ENCODE measurements at places on chromosomes 5 and 9.

DNA sequence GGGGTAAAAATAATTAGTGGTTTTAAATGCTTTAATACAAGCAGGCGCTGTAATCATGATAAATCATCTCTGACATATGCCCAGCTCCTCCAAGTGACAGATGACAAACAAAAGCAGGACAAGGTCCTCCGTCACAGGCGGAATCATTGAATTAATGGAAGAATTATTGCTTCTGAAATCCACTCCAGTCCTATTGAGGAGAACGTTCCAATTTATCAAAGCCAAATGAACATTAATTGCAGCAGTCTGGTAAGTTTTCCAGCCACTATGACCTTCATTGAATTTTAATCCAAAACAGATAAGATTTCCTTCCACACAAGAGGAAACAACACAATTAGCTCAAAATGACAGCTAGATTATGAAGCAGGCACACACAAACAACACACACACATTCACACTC, 136.8 kb downstream of the ASTN2 start:
- H3K36me3 ChIP-seq = no peaks in the 10 kb centered on the region
- no peaks in the 10 kb centered on the region for H3K27me3 ChIP-seq
- no peak for DNase-seq
- no peak overlapping the region for H3K4me3 ChIP-seq
- no peaks in the 10 kb centered on the region for H3K4me1 ChIP-seq

DNA sequence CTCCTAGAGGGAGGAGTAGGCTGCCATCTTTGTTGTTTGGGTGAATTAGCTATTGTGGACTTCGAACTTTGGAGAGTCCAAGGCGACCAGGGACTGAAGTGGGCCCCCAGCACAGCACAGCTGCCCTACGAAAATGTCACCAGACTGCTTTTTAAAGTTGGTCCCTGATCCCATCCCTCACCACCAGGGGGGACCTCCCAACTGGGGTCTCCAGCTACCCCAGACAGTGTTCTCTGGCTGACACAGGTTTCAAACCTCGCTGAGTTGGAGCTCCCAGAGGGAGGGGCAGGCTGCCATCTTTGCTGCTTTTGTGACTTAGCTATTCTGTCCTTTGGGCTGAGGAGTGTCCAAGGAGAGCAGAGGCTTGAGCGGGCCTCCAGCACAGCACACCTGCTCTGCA, 45.7 kb upstream of the ADRB2 start:
- H3K4me1 ChIP-seq = no peaks in the 10 kb centered on the region
- no peak for DNase-seq
- no peak overlapping the region for H3K27ac ChIP-seq
- H3K27me3 ChIP-seq = no peaks in the 10 kb centered on the region

- no peaks in the 10 kb centered on the region for H3K27me3 ChIP-seq
- no peak for DNase-seq
- H3K36me3 ChIP-seq = no peaks in the 10 kb centered on the region
- no peaks in the 10 kb centered on the region for H3K4me1 ChIP-seq
These were observed 353.8 kb upstream of the WWC1 start for GRCh38 chr5:167937635-167937998.

- peak; percentile 63 for DNase-seq
- H3K4me3 ChIP-seq = no peak overlapping the region
- H3K36me3 ChIP-seq = no peaks in the 10 kb centered on the region
- no peaks in the 10 kb centered on the region for H3K4me1 ChIP-seq
- H3K27me3 ChIP-seq = no peaks in the 10 kb centered on the region
These were observed 402.9 kb downstream of the CYLC2 start for GRCh38 chr9:103397868-103398600.

- no peak overlapping the region for H3K27ac ChIP-seq
- H3K4me3 ChIP-seq = no peak overlapping the region
- H3K36me3 ChIP-seq = no peaks in the 10 kb centered on the region
- H3K4me1 ChIP-seq = peaks cover 15% of the 10 kb centered on the region
These were observed 9.7 kb downstream of the AFF4 start for GRCh38 chr5:132953710-132954109.

GRCh38 chr9:131807144-131807983, 67.5 kb upstream of the RAPGEF1 start:
- no peaks in the 10 kb centered on the region for H3K36me3 ChIP-seq
- no peaks in the 10 kb centered on the region for H3K4me1 ChIP-seq
- no peaks in the 10 kb centered on the region for H3K27me3 ChIP-seq

GRCh38 chr9:101533334-101534204, at the start of gene RNF20:
RNF20 (plus strand) TSS chr9:101533853; CDS start chr9:101535424, 1,571 bp downstream.
- H3K4me3 ChIP-seq = peak within 1 kb of the TSS; percentile 66
- peak within 1 kb of the TSS; percentile 92 for H3K27ac ChIP-seq
- H3K27me3 ChIP-seq = no peaks in the 10 kb centered on the region

GRCh38 chr9:38747941-38748340, 28.0 kb upstream of the FAM240B start:
- H3K4me1 ChIP-seq = no peaks in the 10 kb centered on the region
- no peaks in the 10 kb centered on the region for H3K27me3 ChIP-seq
- H3K36me3 ChIP-seq = no peaks in the 10 kb centered on the region

DNA sequence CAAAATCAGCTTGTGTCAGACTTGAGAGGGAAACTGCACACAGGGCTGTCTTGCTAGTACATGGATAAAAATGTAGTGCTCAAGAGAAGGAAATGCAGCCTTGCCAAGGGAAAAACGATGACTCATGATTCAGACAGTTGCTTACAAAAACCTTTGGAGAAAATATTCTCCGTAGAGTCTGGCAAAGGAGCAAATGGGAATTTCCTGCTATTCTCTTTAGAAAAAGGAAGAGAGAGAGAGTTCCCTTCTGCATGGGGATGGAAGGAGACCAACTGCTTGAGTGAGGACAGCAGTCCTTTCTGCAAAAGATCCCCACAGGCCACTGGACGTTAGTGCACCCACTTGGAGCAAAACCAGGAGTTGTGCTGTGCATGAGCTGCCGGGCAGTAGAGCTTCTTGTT, 7.6 kb downstream of the IFNB1 start:
- H3K27me3 ChIP-seq = no peaks in the 10 kb centered on the region
- H3K4me1 ChIP-seq = no peaks in the 10 kb centered on the region
- DNase-seq = peak; percentile 38
- H3K4me3 ChIP-seq = peak overlapping the region; percentile 3
- H3K27ac ChIP-seq = no peak overlapping the region

DNA sequence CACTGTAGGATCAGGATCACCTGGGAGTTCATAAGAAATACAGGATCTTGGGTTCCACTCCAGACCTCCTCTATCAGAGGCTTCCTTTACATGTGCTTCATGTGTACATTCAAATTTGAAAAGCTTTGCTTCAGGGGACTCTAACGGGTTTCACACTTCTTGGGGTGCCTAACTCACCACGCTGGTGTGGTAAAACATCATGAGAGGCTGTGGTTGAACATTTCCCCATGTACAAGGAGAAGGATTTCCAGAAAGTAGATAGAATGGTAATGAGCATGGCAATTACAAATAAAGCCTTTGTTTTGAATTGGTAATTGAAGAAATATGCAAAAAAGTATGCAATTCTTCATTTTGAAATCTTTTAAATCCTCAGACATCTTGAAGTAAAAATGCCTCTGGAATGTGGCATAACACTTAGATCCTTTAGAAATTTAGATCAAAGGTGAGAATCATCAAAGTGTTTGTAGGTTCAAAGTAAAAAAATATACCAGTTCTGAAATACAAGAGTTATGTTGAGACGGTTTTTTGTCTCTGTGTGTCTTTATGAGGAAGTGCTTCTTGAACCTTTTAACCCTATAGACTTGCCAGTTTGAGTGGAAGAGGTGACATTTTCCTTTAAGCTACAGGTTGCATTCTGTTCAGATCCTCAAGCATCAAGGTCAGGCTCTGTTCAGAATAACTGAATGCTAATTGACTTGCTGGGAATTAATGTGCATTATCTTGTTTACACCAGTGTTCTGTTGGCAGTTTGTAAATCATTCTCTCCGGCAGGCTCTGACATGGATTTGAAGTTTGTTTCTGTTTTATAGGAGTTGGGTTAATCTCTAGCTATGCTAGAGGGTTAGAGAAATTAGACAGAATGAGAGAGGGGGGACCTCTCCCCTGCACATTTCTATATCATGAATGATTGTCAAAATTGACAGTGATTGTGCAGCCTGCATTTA, 415.3 kb downstream of the MAN2A1 start:
- no peaks in the 10 kb centered on the region for H3K4me1 ChIP-seq
- no peak overlapping the region for H3K4me3 ChIP-seq
- no peak for DNase-seq
- no peaks in the 10 kb centered on the region for H3K36me3 ChIP-seq
- H3K27ac ChIP-seq = no peak overlapping the region

- no peak overlapping the region for H3K4me3 ChIP-seq
- DNase-seq = no peak
- no peak overlapping the region for H3K27ac ChIP-seq
- no peaks in the 10 kb centered on the region for H3K27me3 ChIP-seq
- H3K36me3 ChIP-seq = no peaks in the 10 kb centered on the region
These were observed 15.1 kb downstream of the PRDM9 start for GRCh38 chr5:23522553-23522952.
